ENCODE measurements at places on chromosomes 2 and 18. TPM values are rescaled to one million over a fixed set of nuclear protein-coding genes. Genes with fewer than 3 reads are reported as not detected.

GRCh38 chr2:46970334-46971288 lies 55.0 kb upstream of the MCFD2 start:
- H3K27ac ChIP-seq = no peak overlapping the region
- DNase-seq = no peak
- no peak overlapping the region for H3K4me3 ChIP-seq
- H3K27me3 ChIP-seq = no peaks in the 10 kb centered on the region
- no peaks in the 10 kb centered on the region for H3K36me3 ChIP-seq

DNA sequence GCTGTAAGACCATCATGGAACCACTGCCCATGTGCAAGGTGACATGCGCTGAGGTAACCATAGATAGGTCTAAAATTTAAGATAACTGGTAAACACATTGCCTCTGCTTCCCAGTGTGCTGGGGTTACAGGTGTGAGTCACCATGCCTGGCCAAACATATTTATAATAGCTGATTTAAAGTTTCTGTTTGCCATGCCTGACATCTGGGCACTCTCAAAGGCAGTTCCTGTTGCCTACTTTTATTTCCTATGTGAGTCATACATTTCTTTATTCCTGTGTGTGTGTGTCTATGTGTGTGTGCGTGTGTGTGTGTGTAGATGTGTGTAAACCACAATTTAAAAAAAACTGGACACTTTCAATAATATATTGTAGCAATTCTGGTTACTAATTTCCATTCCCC lies 415.2 kb upstream of the NETO1 start:
- H3K36me3 ChIP-seq = no peaks in the 10 kb centered on the region
- H3K27ac ChIP-seq = no peak overlapping the region
- DNase-seq = no peak
- H3K4me3 ChIP-seq = no peak overlapping the region
- H3K27me3 ChIP-seq = no peaks in the 10 kb centered on the region

- no peak overlapping the region for H3K27ac ChIP-seq
- no peaks in the 10 kb centered on the region for H3K27me3 ChIP-seq
- peak; percentile 56 for DNase-seq
- H3K36me3 ChIP-seq = no peaks in the 10 kb centered on the region
- peak overlapping the region; percentile 41 for H3K4me3 ChIP-seq
Measured at GRCh38 chr18:635171-635570, 22.3 kb upstream of the TYMS start.

- H3K4me1 ChIP-seq = no peaks in the 10 kb centered on the region
- no peak overlapping the region for H3K4me3 ChIP-seq
- no peak for DNase-seq
- 0 out of 2 replicates have a peak, but pooled peaks cover 5% of the 10 kb centered on the region for H3K36me3 ChIP-seq
Measured at GRCh38 chr2:225064362-225064761, 22.1 kb upstream of the DOCK10 start.

- no peaks in the 10 kb centered on the region for H3K36me3 ChIP-seq
- no peaks in the 10 kb centered on the region for H3K4me1 ChIP-seq
- no peaks in the 10 kb centered on the region for H3K27me3 ChIP-seq
- DNase-seq = no peak
Measured at GRCh38 chr2:169704160-169704708, 10.0 kb downstream of the PHOSPHO2 start.

DNA sequence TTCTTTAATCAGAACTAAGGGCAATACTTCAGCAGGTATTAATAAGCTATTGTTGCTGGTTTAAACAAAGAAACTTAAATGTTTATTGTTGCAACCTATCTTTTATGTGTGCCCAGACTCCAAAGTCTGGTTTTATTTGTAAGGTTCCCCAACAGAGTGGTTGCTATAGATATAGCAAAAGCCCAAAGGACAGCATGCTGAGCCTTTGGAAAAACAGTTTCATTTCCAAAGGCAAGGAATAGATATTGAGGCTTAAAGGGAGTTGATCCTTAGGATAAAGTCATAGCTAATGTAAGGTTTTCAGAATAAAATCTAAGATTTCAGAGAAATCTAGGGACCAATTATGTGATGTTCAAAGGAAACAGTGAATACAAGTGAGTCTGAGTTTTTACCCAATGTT lies 413.2 kb upstream of the SLC14A2 start:
- H3K27me3 ChIP-seq = no peaks in the 10 kb centered on the region
- no peak overlapping the region for H3K27ac ChIP-seq
- no peak for DNase-seq
- H3K36me3 ChIP-seq = no peaks in the 10 kb centered on the region

GRCh38 chr2:953975-954686 lies 3.5 kb downstream of the SNTG2 start:
- H3K27ac ChIP-seq = no peak overlapping the region
- H3K36me3 ChIP-seq = no peaks in the 10 kb centered on the region
- peaks cover 69% of the 10 kb centered on the region for H3K4me1 ChIP-seq
- DNase-seq = no peak
- peaks cover 3% of the 10 kb centered on the region for H3K27me3 ChIP-seq
- H3K4me3 ChIP-seq = peak overlapping the region; percentile 78

GRCh38 chr2:130831356-130831755 lies 5.4 kb upstream of the ARHGEF4 start:
- H3K4me3 ChIP-seq = no peak overlapping the region
- no peak overlapping the region for H3K27ac ChIP-seq
- peaks cover 7% of the 10 kb centered on the region for H3K27me3 ChIP-seq
- no peaks in the 10 kb centered on the region for H3K36me3 ChIP-seq

- H3K4me1 ChIP-seq = peaks cover 8% of the 10 kb centered on the region
- no peak overlapping the region for H3K27ac ChIP-seq
- DNase-seq = no peak
- no peaks in the 10 kb centered on the region for H3K27me3 ChIP-seq
- H3K4me3 ChIP-seq = no peak overlapping the region
Measured at GRCh38 chr2:155913356-155913755, 419.2 kb downstream of the NR4A2 start.

DNA sequence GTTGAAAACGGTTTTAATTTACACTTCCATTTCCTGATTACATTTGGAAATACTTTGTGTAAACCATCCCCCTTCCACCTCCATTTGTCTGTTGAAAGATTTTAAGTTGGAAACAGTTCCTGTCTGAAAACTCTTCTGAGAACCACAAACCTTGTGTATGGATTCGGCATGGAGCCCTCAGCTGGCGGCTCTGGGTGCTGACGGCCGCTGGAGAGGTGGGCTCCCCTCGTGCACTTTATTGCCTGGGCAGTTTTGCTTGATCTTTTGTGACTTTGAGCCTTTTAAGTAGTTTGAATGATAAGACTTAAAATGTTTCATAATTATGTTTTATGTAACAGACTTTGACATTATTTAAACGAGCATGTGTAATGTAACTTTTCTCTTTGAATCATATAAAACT lies 11.1 kb downstream of the KLF11 start:
- DNase-seq = no peak
- no peak overlapping the region for H3K4me3 ChIP-seq
- no peaks in the 10 kb centered on the region for H3K36me3 ChIP-seq
- peaks cover 11% of the 10 kb centered on the region for H3K4me1 ChIP-seq
- H3K27me3 ChIP-seq = no peaks in the 10 kb centered on the region
- H3K27ac ChIP-seq = no peak overlapping the region

GRCh38 chr2:70837980-70838925 lies 2.6 kb upstream of the CD207 start:
- no peaks in the 10 kb centered on the region for H3K4me1 ChIP-seq
- no peak for DNase-seq
- H3K27ac ChIP-seq = no peak overlapping the region
- no peaks in the 10 kb centered on the region for H3K36me3 ChIP-seq
- no peak overlapping the region for H3K4me3 ChIP-seq
- H3K27me3 ChIP-seq = no peaks in the 10 kb centered on the region

DNA sequence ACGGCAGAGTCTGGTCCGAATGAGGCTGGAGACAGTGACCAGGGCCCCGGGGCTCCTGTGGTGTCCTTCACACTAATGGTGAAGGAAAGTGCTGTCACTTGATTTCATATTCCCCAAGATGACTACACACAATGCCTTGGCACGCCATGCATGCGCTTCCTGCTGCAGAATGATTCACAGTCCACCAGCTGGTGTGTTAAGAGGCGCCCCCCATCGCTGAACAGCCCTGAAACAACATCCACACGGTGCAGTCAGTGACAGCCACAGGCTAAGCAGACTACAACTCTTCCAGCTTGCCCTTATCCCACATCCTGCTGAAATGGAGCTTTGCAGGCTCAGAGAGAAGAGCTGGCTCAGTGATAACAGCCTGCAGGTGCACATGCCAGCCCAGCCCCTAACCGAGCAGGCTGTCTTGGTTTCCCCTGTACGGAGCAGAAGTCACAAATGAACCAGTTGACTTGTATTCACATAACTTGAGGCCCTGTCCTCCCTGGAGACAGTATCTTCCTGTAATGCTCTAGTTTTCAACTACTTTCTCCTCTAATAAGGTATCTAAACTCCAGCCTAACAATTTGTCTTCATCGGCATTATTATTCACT lies 24.3 kb upstream of the CDH20 start:
- H3K27ac ChIP-seq = no peak overlapping the region
- no peaks in the 10 kb centered on the region for H3K27me3 ChIP-seq
- no peak for DNase-seq

DNA sequence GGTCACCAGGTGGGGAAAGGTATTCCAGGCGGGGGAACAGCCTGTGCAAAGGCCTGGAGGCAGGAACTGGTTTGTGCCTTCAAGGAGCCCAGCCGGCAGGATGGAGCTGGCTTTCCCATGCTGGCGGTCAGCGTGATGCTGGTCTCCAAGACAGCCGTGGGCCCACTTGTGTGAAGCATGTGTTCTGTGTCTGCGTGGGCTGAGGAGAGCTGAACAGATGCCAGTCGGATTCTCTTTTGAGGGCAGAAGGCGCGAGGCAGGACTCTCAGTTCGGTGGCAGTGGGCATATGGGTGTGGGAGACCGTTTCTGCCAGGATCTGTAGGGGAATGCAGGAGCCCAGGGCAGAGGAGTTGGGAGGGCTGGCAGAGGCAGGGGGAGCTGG lies 191.6 kb downstream of the TWIST2 start:
- H3K4me1 ChIP-seq = no peaks in the 10 kb centered on the region
- no peaks in the 10 kb centered on the region for H3K27me3 ChIP-seq
- no peak overlapping the region for H3K27ac ChIP-seq
- H3K4me3 ChIP-seq = no peak overlapping the region
- H3K36me3 ChIP-seq = no peaks in the 10 kb centered on the region

- no peak for DNase-seq
- H3K4me3 ChIP-seq = no peak overlapping the region
- H3K27me3 ChIP-seq = no peaks in the 10 kb centered on the region
- no peaks in the 10 kb centered on the region for H3K36me3 ChIP-seq
Measured at GRCh38 chr18:58997811-58998337, 133.2 kb downstream of the ZNF532 start.

GRCh38 chr2:15760232-15760910 lies 168.7 kb downstream of the DDX1 start:
- no peak for DNase-seq
- H3K4me1 ChIP-seq = no peaks in the 10 kb centered on the region
- H3K4me3 ChIP-seq = no peak overlapping the region

DNA sequence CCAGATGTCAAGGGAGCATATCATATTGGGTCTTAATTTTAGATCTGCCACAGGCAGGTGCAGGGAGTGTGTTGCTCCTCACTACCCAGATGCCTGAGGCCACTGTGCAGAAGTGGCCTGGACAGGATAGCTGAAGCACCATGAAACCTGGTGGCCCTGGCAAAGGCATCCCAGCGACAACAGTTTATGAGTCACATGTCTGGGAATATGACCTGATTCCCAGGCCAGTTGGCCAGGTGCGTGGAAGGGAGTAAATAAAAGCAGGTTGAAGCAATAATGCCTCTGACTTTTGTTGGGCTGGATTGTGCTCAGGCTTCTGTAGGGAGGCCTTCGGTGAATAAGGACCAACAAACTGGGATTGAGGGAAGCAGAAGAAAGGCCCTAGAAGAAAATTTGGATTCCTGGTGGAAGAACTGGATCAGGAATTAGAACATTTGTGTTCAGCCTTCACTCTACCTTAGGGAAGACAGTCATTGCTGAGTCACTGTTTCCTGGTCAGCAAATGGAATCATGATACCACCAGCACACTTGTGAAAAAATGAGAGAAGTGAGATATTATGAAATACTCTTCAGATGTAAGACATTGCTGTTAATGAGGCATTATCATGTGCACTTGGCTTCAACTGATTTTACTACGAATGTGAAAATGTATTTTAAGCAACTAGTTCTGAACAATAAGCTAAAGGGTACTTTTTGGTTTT lies 78.4 kb upstream of the ZNF516 start:
- H3K27ac ChIP-seq = no peak overlapping the region
- no peak overlapping the region for H3K4me3 ChIP-seq
- no peak for DNase-seq
- peaks cover 8% of the 10 kb centered on the region for H3K27me3 ChIP-seq

Gene NAT8
- not detected for total RNA-seq

Gene OXER1
- 0.69 TPM for total RNA-seq

Gene ALKAL2
- total RNA-seq = 4.5 TPM

Gene FNDC4
- total RNA-seq = 13.7 TPM

Gene MC5R
- total RNA-seq = not detected

Gene HIBCH
- 25.8 TPM for total RNA-seq

Gene OR6B2
- not detected for total RNA-seq

Gene SIX2
- total RNA-seq = 0.31 TPM

Gene LRP2
- total RNA-seq = 1.9 TPM

Gene ANKRD44
- total RNA-seq = 1.7 TPM

Gene CRIM1
- total RNA-seq = 30.9 TPM

Gene DSC1
- total RNA-seq = not detected
